GM23338 (cell line): ENCODE measurements at places on chromosomes 2 and 18. TPM values are rescaled to one million over a fixed set of nuclear protein-coding genes. Genes with fewer than 3 reads are reported as not detected.

Gene SH3BP4
- polyA plus RNA-seq: 15.1 and 15.6 TPM in 2 replicates

Gene ACTG2
- polyA plus RNA-seq: 6.3 and 8.0 TPM in 2 replicates

Gene TRIP12
- 20.7 and 21.5 TPM in 2 replicates for polyA plus RNA-seq

Gene IL36B
- not detected in 2 replicates for polyA plus RNA-seq

Gene ONECUT2
- polyA plus RNA-seq: 0.68 and 0.82 TPM in 2 replicates

Gene TRIM43
- polyA plus RNA-seq: 0.40 TPM in 1 of 2 replicates, not detected in the other

Gene DCDC2C
- 0.45 and 0.50 TPM in 2 replicates for polyA plus RNA-seq

Gene SPOPL
- polyA plus RNA-seq: 3.1 and 4.5 TPM in 2 replicates

DNA sequence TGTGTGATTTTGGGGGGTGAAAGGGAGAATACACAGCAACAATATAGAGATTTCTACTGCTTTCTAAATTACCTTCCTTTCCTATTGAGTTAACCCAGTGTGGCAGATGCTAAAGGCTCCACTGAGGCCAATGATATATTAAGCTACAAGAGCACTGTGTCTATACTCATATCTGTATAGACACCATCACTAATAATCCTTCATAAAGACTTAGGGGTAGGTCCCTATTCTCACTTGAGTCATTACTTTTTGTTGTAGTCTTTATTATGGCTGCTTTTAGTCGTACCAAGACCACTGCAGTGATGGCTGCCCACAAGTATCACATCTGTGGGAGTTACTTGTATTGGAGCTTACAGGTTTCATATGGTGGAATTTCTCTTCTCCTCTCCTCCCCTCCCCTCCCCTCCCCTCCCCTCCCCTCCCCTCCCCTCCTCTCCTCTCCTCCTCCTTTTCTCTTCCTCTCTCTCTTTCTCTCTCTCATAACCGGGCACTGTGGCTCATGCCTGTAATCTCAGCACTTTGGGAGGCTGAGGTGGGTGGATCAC lies 637.6 kb downstream of the ADCYAP1 start:
- no peaks in the 10 kb centered on the region for H3K4me1 ChIP-seq
- no peaks in the 10 kb centered on the region for H3K36me3 ChIP-seq
- H3K27ac ChIP-seq: no peak overlapping the region
- no peak overlapping the region for H3K4me3 ChIP-seq
- no peak for DNase-seq
- no peaks in the 10 kb centered on the region for H3K27me3 ChIP-seq

GRCh38 chr2:8169443-8169842 lies 512.4 kb upstream of the ID2 start:
- no peak for DNase-seq
- no peak overlapping the region for H3K4me3 ChIP-seq
- no peaks in the 10 kb centered on the region for H3K27me3 ChIP-seq
- H3K4me1 ChIP-seq: no peaks in the 10 kb centered on the region
- H3K27ac ChIP-seq: no peak overlapping the region

GRCh38 chr2:32683520-32684086 lies 55.8 kb downstream of the TTC27 start:
- no peaks in the 10 kb centered on the region for H3K4me1 ChIP-seq
- no peak for DNase-seq
- no peaks in the 10 kb centered on the region for H3K27me3 ChIP-seq
- no peak overlapping the region for H3K27ac ChIP-seq
- no peak overlapping the region for H3K4me3 ChIP-seq

GRCh38 chr2:127448526-127448925 lies 30.3 kb downstream of the PROC start:
- no peak for DNase-seq
- no peak overlapping the region for H3K27ac ChIP-seq
- H3K4me3 ChIP-seq: no peak overlapping the region
- no peaks in the 10 kb centered on the region for H3K27me3 ChIP-seq

DNA sequence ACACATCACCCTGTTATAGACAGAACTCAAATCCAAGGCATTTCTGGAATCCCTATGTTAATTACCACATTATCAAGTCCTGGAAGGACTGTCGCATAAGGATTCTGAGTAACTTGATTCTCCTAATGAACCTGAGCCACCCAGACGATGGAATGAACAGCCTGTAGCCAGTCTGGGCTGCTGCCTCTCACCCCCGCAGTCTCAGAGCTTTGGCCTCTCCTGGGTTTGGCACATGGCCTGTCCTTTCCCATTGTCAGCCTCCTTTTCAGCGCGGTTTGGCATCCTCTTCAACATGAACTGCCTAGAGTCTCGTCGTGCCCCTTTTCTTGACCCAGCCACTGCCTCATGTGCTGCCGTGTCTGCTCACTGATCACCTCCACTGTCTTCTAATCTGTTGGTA lies 147.6 kb downstream of the SLC8A1 start:
- peak; percentile 38 for DNase-seq
- no peaks in the 10 kb centered on the region for H3K4me1 ChIP-seq
- no peak overlapping the region for H3K4me3 ChIP-seq
- H3K27me3 ChIP-seq: no peaks in the 10 kb centered on the region
- H3K36me3 ChIP-seq: no peaks in the 10 kb centered on the region
- H3K27ac ChIP-seq: no peak overlapping the region

GRCh38 chr2:144707736-144708326 lies 187.9 kb upstream of the ZEB2 start:
- H3K27ac ChIP-seq: no peak overlapping the region
- no peak for DNase-seq
- peaks cover 24% of the 10 kb centered on the region for H3K4me1 ChIP-seq
- no peaks in the 10 kb centered on the region for H3K27me3 ChIP-seq

GRCh38 chr18:50131591-50131990 lies 63.4 kb downstream of the MYO5B start:
- H3K27me3 ChIP-seq: no peaks in the 10 kb centered on the region
- no peaks in the 10 kb centered on the region for H3K36me3 ChIP-seq
- peaks cover 29% of the 10 kb centered on the region for H3K4me1 ChIP-seq
- H3K4me3 ChIP-seq: no peak overlapping the region

GRCh38 chr2:230343747-230344146 lies 16.8 kb downstream of the SP140L start:
- H3K27me3 ChIP-seq: no peaks in the 10 kb centered on the region
- no peaks in the 10 kb centered on the region for H3K4me1 ChIP-seq
- H3K36me3 ChIP-seq: 0 out of 2 replicates have a peak, but pooled peaks cover 3% of the 10 kb centered on the region
- H3K4me3 ChIP-seq: no peak overlapping the region
- DNase-seq: no peak

- no peaks in the 10 kb centered on the region for H3K27me3 ChIP-seq
- no peak overlapping the region for H3K27ac ChIP-seq
- H3K4me1 ChIP-seq: no peaks in the 10 kb centered on the region
- H3K4me3 ChIP-seq: no peak overlapping the region
These were observed 39.8 kb upstream of the SPTBN1 start for GRCh38 chr2:54416166-54416813.

DNA sequence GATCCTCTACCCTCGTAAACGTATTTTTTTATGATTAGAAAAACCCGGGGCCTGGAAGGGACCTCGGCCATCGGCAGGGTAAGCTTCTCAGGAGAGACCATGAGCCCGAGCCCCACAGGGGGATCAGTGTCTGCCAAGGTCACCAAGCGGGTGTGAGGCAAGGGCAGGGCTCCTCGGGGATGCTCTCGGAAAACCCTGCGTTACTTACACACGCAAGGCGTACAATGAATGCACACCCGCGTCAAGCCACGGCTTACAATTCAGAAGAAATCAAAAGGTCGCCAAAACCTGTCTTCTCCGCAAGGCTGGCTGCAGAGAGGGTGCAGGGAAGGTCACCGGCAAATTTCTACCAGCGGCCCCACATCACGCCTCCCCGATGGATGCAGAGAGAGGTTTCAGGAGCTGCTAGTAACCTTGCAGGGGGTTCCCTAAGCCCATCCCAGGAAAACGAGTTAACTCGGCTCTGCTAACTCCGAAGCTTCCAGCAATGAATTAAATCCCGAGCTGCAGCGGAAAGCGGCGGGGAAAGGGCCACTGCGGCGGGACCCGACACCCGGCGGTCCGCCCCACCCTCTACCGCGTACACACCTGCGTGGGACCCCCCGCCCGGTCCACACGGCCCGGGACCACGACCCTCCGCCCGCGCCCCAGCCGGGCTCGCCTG lies 638 bp downstream of the ST3GAL5 start:
- peaks cover 30% of the 10 kb centered on the region for H3K27me3 ChIP-seq
- DNase-seq: peak; percentile 59
- no peaks in the 10 kb centered on the region for H3K36me3 ChIP-seq

- H3K4me3 ChIP-seq: no peak overlapping the region
- no peaks in the 10 kb centered on the region; the same call in 1 of the 2 replicates for H3K36me3 ChIP-seq
- H3K4me1 ChIP-seq: no peaks in the 10 kb centered on the region
- no peak overlapping the region for H3K27ac ChIP-seq
- no peaks in the 10 kb centered on the region for H3K27me3 ChIP-seq
These were observed 21.1 kb upstream of the MALT1 start for GRCh38 chr18:58649966-58650816.

- H3K27ac ChIP-seq: no peak overlapping the region
- no peaks in the 10 kb centered on the region for H3K4me1 ChIP-seq
- 0 out of 2 replicates have a peak, but pooled peaks cover 3% of the 10 kb centered on the region for H3K36me3 ChIP-seq
These were observed 61.6 kb downstream of the COPS8 start for GRCh38 chr2:237147317-237147716.

DNA sequence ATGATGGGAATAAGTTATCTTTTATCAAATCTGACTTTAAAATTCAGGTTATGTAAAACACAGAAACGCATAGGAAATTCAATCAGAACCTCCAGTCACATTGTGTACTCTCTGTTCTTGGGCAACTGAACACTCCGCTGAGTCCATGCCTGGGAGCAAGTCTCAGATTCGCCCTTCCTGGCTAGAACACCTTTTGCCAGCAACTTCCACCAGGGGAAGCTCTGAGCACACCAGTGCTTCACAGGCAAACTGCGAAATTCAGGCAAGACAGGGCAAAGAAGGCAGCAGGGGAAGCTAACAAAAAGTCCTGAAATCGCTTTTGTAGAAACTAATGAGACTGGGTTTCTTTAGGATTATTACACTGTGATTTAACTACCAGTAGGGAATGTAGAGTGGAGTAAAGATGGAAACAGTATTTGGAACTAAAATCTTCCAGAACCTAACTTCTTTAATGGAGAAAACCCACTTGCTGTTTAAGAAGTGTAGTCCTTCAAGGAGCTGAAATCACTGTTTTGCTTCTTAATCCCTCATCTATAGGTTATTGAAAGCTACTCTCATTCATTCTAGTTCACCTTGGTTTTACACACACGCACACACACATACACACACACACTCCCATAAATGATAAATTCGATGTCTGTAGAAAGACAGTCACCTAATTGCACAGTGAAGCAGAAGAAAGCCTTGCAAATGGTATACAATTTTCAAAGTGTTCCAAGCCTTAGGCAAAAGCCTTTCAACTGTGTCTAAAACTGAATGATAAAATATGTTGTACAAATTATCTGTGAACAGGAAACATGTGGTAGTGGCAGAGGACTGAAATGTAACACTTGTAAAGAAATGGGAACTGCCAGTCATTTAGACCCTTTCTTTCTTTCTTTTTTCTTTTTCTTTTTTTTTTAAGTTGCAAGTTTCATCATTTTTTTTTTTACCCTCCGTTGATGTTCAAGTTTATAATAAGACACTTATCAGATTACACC lies 214.5 kb downstream of the TMEM182 start:
- peak; percentile 84 for DNase-seq
- H3K4me1 ChIP-seq: no peaks in the 10 kb centered on the region; the same call in 1 of the 2 replicates
- no peaks in the 10 kb centered on the region for H3K36me3 ChIP-seq
- H3K4me3 ChIP-seq: no peak overlapping the region

DNA sequence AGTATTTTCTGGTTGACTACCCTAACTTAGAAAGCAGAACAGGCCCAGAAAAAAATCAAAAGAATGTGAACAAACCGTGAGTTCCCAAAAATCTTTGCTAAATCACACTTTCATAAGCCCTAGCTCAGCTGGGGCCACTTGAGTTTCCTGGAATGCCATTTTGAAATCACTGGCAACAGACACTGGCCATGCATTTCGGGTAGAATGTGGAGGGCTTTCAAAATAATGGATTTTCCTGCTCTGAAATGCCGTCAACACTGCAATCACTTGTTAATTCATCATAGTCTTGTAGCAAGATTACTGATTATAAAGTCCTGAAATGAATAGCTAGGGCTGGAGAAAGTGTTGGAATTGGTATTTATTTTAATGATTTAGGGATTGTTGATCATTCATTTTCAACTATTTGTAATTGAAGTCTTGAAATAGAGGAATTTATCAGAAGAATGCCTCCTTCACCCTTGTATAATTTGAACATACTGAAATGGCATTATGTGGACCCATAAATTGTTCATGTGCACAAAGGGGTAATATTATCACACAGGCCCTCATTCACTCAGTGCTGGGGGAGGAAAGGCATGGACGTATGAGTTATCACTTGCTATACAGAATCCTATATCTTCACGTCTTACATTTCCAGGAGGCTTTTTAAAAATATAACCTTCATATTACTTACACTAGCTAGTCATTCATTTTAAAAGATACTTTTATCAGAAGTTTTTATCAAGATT lies 134.8 kb downstream of the DTNA start:
- no peaks in the 10 kb centered on the region for H3K27me3 ChIP-seq
- H3K4me3 ChIP-seq: no peak overlapping the region
- no peak for DNase-seq
- peak overlapping the region; percentile 82 for H3K27ac ChIP-seq

- no peaks in the 10 kb centered on the region for H3K36me3 ChIP-seq
- DNase-seq: no peak
- no peak overlapping the region for H3K27ac ChIP-seq
- no peak overlapping the region for H3K4me3 ChIP-seq
- no peaks in the 10 kb centered on the region; the same call in 1 of the 2 replicates for H3K4me1 ChIP-seq
- H3K27me3 ChIP-seq: no peaks in the 10 kb centered on the region
These were observed 383.0 kb upstream of the SMIM21 start for GRCh38 chr18:75810516-75810915.

GRCh38 chr2:133690780-133691179 lies 122.5 kb upstream of the NCKAP5 start:
- DNase-seq: no peak
- H3K36me3 ChIP-seq: no peaks in the 10 kb centered on the region
- H3K27me3 ChIP-seq: no peaks in the 10 kb centered on the region
- no peak overlapping the region for H3K27ac ChIP-seq
- no peak overlapping the region for H3K4me3 ChIP-seq
- no peaks in the 10 kb centered on the region for H3K4me1 ChIP-seq

DNA sequence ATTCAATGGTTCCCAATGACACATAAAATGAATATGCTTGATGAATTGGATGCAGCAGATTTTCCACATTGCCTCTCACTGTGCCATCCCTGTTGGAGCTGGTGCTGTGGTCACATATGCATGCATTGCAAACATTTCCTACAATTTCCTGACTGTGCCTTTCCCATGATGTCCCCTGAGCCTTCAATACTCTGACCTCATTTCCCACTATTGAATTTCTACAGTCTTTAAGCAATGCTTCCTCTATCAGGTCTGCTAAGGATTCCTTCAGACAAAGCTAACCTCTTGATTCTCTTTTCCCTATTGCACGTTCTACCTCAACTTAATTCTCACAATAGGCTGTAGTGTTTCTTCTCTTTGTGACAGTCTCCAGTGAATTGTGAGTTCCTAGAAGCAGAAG lies 342.5 kb upstream of the CRIM1 start:
- H3K4me3 ChIP-seq: no peak overlapping the region
- no peaks in the 10 kb centered on the region for H3K27me3 ChIP-seq
- no peak for DNase-seq
- H3K4me1 ChIP-seq: no peaks in the 10 kb centered on the region
- H3K27ac ChIP-seq: no peak overlapping the region

GRCh38 chr2:43221124-43221762 lies 5.2 kb downstream of the ZFP36L2 start:
- DNase-seq: peak; percentile 76
- H3K4me1 ChIP-seq: peaks cover 56% of the 10 kb centered on the region
- H3K27me3 ChIP-seq: no peaks in the 10 kb centered on the region
- H3K4me3 ChIP-seq: peak overlapping the region; percentile 97
- H3K27ac ChIP-seq: peak overlapping the region; percentile 96

- no peaks in the 10 kb centered on the region for H3K36me3 ChIP-seq
- H3K4me3 ChIP-seq: no peak overlapping the region
- peaks cover 6% of the 10 kb centered on the region; the same call in 1 of the 2 replicates for H3K4me1 ChIP-seq
- H3K27ac ChIP-seq: no peak overlapping the region
These were observed 8.7 kb upstream of the ADGRF3 start for GRCh38 chr2:26355038-26355995.
